HT1080 (cell line): ENCODE measurements at places on chromosomes 1 and 21.

GRCh38 chr1:165772739-165773138 lies 4.1 kb upstream of the TMCO1 start:
- no peak for DNase-seq

GRCh38 chr1:15622712-15623373 lies 5.6 kb downstream of the DDI2 start:
- no peak for DNase-seq

- DNase-seq, result no peak
Observed at GRCh38 chr1:97073169-97073568, 351.6 kb downstream of the PTBP2 start.

DNA sequence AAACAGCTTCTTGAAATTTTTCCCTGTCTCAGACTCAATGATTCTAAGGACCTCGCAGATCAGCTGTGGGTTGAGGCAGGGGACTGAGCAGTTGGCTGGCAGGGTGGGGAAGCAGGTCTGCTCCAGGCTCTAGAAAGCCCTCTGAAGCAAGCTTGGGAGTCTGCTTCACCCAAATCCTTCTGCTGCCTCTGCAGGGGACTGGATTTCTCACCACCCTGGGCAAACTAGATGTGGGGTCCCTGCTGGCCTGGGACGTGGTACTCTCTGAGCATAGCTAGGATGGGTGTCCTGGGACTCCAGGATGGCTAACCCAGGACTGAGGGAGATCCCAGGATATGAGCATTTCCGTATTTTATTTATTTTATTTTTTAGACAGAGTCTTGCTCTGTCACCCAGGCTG lies 89.3 kb downstream of the LAMC2 start:
- no peak for DNase-seq

GRCh38 chr1:21814241-21814918 lies 2.3 kb downstream of the LDLRAD2 start:
- no peak for DNase-seq

- DNase-seq, result no peak
Observed at GRCh38 chr1:185367218-185367617, 50.2 kb upstream of the IVNS1ABP start.

DNA sequence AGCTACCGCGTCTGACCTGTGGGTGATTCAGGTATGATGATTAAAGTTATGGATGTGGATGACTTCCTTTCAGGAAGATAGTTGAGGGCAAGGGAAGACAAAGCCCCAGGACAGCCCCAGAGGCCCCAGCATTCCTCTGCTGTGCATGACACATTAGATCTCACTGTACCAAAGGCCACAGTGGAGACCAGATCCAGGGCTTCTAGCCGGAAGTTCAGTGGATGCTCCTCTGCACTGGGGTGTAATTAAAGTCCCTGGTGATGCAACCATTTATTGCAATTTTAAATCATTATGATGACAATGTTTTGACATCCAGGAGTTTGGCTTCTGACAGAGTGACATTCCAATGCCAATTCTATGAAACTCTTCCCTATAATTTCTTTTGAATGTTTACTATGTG lies 5.0 kb downstream of the C4BPA start:
- peak; percentile 32 for DNase-seq

GRCh38 chr1:112253366-112253765 lies 142.6 kb upstream of the CTTNBP2NL start:
- no peak for DNase-seq

DNA sequence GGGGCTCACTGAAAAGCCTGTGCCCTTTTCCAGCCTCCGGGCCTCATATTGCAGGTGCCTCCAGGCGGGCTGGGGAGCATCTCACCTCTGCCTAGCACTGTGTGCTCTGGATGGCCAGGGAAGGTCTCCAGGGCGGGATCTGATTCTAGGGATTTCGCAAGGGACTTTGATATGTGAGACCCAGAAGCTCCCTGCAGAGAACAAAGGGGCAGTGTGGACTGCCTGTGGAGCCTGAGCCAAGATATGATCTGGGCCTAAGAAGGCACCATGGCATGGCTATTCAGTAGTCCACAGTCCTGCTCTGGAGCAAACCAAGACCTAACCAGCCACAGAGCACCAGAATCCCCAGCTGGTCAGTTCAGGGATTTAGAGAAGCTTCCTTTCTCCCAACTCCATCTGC lies 157.2 kb downstream of the ST6GALNAC5 start:
- DNase-seq, result peak; percentile 11

- DNase-seq, result peak; percentile 56
Observed at GRCh38 chr1:78649628-78650027, at the start of gene IFI44. TSS of gene IFI44 (plus strand) at chr1:78649831. CDS start at chr1:78650196, 365 bp downstream.

DNA sequence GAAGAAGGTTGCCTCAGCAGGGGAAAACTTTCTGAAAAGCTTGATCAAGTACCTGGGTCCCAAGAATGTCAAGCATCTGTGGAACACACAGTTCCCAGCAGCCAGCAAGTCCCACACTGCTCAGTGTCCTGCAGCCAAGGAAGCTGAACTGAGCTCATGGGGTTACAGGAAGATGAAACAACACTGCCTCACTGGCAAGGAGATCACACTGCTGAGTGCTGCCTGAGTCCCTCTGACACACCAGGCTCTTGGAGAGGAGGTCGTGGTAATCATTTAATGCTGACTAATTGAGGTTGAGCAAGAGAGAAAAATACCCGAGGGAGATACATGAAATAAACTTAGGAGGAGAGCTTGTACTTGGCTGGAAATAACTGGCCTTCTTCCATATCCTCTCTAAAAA lies 75.2 kb downstream of the MPZL1 start:
- peak; percentile 95 for DNase-seq

GRCh38 chr1:86140281-86140880 lies 16.2 kb downstream of the COL24A1 start:
- DNase-seq, result no peak

GRCh38 chr1:88401313-88401712 lies 282.8 kb upstream of the PKN2 start:
- no peak for DNase-seq

DNA sequence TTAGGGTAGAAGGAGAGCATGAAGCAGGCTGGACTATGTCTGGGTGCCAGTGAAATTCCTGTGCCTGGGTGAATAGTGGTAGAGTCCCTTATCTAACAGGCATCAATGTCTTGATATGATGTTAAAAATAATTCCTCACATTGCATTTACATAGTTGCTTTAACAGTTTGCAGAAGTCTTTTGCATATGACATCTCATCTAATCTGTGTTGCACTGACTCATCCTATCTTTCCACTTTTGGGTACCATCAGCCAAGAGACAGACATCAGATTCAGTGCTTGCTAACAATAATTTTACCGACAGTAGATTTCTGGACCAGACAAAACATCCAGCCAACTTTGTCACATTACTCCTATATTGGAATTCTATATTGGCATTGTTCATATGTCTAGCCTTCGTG lies 92.5 kb downstream of the WDR64 start:
- DNase-seq, result no peak

DNA sequence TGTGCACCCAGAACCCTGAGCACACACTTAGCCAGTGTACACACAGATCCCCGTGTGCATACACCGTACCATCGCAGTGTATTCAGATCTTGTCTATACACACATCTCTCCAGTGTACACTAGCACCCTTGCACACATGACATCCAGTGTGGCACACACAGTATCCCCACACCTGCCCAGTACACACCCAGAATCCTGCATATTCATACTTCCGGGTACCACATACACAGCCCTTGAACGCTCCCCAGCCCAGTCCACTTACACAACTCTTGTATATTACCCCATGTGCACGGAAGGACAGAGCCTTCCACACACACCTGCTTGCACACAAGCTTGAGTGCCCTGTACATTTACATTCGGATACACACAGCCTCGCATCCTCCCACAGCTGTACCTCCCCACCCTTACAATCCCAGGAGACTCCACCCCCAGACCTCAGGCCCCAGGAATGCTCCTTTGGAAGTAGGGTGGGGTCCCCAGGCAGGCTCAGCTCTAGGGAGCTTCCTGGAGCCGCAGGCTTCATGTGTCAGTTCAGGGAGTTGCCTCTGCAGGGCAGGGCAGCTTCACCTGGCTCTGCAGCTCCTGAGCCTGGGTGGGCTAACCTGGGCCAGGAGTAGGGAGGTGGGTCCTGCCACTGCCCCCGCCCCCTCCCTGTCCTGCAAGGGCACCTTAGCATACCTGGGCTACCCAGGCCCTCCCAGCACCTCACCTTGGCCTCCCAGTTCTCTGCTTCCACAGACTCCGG lies 46.2 kb downstream of the AHDC1 start:
- peak; percentile 37 for DNase-seq

DNA sequence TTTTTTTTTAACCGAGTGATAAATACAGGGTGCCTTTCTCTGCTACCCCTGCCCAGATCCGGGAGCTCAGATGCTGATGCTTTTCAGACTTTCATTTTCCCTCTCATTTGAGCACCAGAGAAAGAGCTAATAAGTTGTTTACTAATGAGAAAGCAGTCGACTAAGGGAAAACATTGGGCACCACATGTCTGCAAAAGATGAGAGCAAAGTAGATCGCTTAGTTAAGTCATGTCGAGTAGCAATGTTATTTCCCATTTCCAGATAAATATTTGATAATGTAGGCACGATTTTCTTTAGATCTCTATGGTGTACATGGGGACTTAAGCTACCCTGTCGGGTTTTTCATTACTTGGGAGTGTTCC lies 1.2 kb downstream of the PKN2 start:
- no peak for DNase-seq

- no peak for DNase-seq
Observed at GRCh38 chr1:12174924-12175810, 8.4 kb downstream of the TNFRSF1B start.

DNA sequence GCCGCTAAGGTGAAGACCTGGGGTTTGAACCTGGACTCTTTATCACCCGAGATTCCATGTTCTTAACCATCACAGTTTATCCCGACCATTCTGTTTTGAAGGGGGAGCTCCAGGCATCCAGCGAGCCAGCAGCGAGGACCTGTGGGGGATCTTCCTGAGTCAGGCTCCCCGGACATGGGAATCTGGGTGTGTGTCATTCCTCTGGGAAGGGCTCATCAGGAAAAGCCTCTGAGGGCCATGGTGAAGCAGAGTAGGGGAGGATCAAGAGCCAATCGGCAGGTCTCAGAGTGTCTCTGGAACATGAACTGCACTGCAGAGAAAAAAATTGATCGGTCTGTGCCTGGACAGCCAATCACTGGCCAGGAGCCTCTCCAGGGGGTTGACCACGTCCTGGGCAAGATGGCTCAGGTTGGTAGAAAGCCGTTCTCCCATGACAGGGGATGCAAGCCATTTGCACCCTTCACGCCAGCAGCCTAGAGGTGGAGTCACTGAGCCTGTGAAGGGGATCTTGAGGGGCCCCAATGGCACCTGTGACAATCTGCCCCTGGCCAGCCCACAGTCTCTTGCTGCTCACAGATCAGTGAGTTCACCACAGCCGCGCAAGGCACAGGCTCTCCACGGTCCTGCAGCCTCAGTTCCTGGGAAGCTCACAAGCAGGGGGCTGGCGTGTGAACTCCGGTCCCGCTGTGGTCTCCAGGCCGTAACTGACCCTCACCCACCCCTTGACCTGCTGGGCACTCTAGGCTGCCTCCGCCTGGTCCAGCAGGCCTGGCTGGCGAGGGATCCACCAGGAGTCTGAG lies 20.4 kb upstream of the ACTRT2 start:
- no peak for DNase-seq

DNA sequence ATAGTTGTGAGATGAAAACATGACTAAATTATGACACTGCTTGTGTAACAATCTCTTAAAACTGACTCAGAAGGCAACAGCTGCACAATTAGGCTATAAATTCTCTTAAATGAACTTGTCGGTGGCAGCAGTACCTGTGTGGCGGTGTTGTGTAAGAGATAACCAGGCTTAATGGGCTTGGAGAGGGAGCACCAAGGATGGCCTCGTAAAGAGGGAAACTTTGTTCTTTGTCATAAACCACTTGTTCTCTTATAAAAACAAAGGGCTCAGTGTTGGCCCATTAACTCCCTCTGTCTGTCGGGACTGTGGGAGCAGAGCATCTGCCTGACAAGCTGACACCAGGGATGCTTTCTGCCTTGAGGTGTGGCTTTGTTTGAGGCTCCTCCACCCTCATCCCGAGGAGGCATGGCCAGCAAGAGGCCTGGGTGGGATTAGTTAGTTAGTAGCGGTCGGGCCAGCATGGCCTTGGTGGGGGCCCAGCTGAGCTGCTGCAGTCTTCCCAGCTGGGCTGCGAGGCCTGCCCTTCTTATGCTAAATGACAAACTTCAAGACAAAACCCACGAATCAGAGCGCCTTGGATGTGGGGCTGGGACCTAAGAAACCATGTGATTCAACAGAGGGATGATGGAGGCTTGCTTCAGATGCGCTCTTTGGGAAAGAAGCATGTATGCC lies 171.4 kb downstream of the CAMTA1 start:
- no peak for DNase-seq

DNA sequence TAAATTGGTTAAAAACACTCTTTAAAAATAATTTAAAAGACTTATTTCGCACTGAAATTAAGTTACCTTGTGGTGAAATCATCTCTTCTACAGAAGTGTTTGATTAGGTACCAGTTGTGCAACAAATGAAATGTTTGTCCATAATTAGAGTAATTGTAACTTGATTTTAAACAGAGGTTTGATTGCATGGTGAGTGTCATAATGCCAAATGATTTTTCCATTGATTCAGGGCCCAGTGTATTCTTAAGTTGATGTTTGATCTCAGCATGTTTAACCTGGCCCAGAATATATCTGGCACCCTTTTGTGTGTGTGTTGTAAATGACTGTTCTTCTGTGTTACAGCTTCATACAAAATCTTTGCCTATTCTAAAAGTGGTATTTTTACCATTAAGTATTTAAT lies 28.5 kb downstream of the LRRC8B start:
- DNase-seq, result no peak

- no peak for DNase-seq
Observed at GRCh38 chr1:147509786-147510395, 31.4 kb upstream of the BCL9 start.

GRCh38 chr1:3033040-3033789 lies 11.9 kb downstream of the ACTRT2 start:
- no peak for DNase-seq

DNA sequence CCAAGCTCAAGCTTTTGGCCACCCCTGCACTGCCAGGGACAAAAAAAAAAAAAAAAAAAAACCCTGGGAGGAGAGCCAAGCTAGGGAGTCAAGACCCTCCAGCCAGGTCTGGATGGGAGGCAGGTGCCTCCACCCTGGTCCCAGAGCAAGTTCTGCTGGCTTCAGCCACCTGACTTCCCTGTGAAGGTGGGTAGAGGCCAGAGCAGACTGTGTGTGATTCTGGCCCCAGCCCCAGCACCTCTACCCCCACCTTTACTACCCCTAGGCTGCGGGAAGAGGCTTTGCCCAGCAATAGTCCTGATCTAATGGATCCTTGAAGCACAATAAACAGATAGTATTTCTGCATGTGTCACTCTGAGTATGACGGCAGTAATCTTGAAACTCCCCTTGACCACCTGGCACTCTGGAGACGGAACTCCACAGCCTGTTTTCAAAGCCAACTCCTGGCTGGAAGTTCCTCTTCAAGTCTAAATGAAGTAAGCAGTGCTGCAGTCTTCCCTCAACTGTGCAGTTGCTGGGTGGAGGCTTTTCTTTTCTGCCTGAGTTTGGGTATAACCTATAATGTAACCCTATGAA lies 9.8 kb downstream of the PDZK1IP1 start:
- DNase-seq, result no peak

GRCh38 chr1:85406887-85407533 lies 57.9 kb downstream of the DDAH1 start:
- peak; percentile 84 for DNase-seq

- no peak for DNase-seq
Observed at GRCh38 chr1:96837057-96837780, 115.6 kb downstream of the PTBP2 start.
